Immature natural killer cell (primary cell): ENCODE measurements at places on chromosomes 11 and 22.

GRCh38 chr11:11213117-11213516 is 139.9 kb downstream of the CSNK2A3 start:
- no peak for DNase-seq

DNA sequence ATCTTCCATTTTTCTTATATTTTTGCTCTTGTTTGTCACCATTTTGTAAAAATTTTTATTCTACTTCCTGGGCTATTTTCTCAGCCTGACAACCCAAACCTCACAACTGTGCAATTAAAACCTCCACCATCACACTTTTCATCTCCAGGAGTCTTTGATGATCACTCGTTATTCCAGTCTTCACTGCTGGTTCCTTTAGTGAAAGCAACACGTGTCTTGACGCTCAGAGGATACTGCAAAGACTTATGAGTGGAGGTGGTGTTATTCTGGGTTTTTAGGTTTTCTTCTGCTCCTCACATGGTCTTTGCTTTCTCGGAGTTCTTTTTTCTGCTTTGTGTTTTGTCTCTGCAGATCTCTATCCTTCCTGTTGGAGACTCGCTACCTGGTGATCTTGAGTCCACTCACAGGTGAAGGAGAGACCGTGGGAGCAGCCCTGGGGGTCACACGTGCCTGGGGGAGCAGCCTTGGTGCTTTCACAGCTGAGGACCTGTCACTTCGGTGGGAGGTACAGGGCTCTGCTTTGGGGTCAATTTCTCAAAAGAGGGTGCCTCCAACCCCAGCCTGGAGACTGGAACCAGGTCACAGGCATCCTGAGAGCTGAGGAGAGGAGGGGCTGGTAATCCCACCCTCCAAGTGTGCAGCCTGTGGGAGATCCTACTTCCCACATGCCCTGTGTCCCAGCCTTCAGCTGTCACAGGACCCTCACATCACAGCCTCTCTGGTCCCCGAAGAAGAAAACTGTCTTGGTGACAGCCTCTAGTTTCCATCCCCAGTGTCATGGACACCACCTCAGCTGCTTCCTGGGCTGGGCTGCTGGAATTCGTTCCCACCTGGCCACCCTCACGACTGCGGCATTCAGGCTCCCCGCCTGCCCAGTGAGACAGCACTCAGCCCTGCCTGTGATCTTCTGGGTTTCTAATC is 11.0 kb downstream of the SULT4A1 start:
- no peak for DNase-seq

GRCh38 chr22:50112151-50113118 is 22.6 kb downstream of the MOV10L1 start:
- DNase-seq = peak; percentile 46

DNA sequence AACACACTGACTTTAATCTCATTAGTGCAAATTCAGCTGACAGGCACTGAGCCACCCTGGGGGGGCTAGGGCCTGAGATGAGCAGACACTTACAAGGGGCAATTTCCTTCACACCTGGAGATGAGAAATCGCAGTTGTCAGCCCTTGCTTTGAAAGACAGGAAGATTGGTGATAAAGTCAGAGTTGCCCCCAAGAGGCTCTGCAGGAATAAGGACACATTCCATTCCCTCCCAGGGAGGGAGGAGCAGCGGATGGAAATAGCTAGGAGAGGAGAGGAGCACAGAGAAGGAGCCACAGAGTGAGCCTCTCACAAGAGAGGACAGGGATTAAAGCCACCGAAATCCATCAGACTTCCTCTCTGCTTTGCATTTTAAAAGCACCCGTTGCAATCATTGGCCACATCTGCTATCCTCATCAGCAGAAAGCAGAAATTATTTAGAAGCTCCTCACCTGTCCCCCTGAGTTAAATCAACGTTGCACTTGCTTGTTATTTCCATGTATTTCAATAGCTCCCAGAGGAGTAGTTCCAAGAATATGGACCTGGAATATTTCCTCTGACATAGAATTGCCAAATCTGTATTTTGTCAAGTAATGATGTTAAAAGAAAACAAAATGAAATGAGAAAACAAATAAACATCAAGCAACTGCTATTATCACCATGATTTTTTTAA is 213.7 kb downstream of the BARX2 start:
- DNase-seq = no peak

DNA sequence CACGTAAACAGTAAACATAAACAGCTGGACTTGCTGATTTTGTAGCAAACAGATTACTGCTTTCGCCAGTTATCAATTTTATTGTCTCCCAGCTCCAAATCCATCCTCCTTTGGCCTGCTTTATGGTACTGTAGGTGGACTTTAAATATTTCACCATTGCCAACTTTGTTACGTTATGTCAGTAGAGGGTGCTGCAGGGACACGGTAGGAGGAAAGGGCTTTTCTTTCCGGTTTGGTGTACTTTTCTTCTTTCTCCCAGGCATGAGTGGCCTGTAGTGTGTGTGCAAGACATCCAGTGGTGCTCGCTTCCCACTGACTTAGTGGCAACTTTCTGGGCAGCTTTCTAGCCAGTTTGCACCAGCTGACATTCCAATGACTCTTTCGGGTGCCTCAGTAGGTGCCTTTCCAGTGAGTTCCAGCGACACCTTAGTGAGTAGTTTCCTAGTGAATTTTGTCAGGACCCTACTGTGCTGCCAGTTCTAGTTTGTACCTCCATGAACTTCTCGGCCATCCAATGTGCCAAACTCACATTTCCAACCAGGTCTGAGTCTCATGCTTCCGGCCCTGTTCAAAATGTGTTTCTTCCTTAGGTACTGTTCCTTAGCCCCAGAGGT is 267.6 kb upstream of the TENM4 start:
- no peak for DNase-seq

DNA sequence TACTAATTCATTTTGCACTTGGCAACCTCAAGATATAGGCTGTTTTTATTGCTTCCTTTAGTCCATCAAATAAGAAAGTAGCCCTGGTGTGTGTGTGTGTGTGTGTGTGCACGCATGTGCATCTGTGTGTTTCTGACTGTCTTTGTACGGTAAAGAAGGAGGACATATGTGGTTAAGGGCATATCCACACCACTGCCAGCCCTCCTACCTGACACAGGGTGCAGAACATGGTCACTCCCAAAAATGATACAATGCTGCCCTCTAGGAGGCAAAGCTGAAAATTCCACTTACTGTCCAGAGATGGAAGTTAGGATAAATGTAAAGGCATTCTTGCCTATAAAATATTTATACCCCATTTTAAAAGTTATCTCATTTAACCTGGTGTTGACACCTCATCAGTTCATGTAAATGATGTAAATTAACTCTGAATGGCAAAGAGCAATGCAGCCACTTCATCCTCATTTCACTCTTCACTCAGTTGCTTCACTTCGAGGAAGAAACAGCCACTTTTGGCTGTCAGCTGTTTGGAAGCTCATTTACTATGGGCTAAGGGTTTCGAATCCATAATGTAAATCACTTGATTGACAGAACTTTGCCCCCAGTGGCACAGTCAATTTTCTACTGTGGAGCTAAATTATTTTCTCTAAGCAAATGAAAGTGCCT is 83.1 kb upstream of the MTNR1B start:
- DNase-seq = no peak

- no peak for DNase-seq
These were observed 4.0 kb downstream of the OR52K2 start for GRCh38 chr11:4453118-4453517.

GRCh38 chr22:41582694-41583093 is 6.9 kb downstream of the PMM1 start:
- no peak for DNase-seq

DNA sequence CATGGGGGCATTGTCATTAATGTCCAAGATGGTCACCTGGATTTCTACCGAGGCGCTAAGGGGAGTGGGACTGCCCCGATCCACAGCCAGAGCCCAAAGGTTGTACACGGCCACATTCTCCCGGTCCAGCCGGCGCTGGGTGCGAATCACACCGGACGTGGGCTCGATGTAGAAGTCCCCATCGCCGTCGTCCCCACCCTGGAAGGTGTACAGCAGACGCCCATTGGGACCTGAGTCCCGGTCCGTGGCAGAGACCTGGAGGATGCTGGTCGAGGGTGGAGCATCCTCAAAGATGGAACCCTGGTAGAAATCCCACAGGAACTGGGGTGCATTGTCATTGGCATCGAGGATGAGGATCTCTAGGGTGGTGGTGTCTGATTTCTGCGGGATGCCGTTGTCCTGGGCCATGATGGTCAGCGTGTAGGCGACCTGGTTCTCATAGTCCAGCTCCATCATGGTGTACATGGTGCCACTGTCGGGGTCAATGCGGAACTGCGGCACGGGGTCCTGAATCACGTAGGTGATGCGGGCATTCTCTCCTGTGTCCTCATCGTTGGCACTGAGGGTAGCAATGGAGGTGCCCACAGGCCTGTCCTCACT is 3.1 kb downstream of the CELSR1 start:
- DNase-seq = no peak

GRCh38 chr11:68282141-68282860 is 10.5 kb upstream of the C11orf24 start:
- peak; percentile 40 for DNase-seq

DNA sequence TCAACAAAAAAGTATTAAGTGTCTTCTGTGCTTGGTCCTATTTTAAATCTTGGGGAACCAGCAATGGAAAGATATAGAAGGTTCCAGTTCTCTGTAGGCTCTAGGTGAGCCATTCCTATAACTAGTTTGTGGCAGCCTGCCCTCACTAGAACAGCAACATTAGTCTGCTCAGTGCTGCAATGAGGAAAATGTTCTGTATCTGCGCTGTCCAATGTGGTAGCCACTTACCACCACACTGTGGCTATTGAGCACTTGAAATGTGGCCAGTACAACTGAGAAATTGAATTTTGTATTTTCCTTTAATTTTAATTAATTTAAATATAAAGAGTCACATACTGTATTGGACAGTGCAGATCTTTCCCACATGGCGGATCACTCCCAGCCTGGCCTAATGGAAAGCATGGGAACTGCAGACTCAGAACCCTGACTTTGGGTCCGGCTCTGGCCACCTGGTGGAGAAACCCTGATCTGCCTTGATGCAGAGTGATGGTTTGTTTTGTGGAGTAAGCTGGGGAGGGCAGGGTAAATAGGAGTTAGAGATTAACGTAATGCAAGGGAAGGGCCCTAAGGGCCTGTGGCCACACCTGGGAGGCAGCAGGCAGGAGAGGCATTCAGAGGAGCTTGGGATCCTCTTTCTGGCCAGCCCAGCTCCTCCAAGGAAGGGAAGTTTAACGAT is 101.0 kb downstream of the ME3 start:
- DNase-seq = peak; percentile 9

DNA sequence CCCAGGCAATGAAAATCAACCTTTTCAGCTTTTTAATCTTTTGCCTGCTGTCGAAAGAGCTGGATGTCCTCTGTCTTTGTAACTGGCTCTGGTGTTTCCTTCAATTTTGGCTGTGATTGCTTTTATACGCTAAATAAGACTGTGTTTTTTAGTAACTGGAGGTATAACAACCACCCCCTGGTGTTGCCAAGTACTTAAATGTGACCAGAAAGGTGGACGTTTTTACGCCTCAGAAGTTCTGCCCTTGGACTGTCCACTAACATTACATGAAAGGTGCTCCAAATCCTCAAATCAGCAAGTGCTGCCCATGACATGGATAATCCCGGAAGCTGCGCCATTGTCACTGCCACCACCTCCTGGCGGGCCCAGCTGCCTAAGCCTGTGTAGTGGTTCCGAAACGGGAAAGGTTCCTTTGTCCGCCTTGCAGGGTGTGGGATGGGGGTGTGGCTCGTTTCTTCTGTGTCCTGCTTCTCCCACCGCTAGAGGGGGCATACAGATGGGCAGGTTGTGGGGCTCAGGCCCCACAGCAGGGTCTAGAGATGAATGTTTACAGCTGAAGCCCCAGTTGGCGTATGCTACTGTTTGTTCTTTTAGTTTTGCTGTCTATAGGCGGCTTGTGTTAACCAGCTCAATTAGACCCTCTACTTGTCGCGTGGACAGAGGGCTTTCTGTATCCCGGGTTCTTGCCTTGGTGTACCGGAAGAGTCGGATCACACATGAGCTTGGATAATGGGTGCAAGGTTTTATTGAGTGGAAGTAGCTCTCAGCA is 82.2 kb upstream of the SEPTIN5 start:
- no peak for DNase-seq

DNA sequence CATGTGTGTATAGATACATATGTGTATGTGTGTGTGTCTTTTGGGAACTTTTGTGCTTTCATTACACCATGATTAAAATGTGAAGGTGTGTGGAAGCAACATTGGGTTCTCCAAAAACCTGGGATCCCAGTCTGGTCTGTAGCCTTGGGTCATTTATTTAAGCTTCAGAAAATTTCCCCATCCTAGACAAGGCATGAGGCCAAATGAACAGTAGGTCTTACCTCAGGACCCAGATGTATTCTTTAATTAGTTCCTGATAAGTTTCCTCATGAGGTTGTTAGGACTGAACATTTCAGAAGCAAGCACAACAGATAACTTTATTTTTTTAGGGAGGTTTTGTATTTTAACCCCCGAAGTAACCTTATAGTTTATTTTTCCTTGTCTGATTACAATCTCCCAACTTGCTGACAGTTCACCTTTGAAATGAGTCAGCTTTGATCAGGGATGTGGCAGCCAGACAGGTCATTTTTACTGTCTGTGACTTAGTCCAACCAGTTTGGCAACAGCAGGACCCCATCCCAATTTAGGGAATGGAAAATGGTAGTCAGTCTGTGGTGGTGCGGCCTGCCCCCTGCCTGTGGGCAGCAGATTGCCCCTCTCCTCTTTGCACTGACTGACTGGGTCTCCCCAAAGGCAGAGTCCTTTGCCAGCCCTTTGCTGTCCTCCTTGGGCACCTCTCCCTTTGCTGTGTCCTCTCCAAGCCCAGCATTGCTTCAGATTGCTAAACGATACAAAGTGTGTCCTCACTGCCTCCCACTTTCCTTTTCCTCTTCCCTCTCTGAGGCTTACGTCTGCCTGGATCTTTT is 88.3 kb downstream of the NAV2 start:
- no peak for DNase-seq

DNA sequence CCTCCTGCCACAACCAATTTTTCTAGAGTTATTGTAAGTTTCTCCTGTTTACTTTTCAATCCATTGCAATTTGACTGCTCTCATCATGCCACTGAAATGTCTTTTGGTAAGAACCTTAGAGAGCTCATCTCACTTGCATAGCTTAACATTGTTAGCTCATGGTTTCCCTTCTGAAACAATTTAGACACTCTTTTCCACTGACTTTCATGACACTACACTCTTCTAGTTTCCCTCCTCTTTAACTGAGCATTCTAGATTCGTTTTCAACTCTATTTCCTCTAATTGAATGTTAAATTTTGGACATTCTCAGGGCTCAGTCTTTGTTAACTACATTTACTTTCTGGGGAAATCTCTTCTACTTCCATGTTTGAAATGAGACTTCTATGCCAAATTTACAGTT is 369.1 kb downstream of the JRKL start:
- no peak for DNase-seq

- DNase-seq = no peak
These were observed 114.8 kb downstream of the SNX19 start for GRCh38 chr11:130801333-130802122.

- no peak for DNase-seq
These were observed 463.3 kb downstream of the SOX6 start for GRCh38 chr11:15893080-15893492.

DNA sequence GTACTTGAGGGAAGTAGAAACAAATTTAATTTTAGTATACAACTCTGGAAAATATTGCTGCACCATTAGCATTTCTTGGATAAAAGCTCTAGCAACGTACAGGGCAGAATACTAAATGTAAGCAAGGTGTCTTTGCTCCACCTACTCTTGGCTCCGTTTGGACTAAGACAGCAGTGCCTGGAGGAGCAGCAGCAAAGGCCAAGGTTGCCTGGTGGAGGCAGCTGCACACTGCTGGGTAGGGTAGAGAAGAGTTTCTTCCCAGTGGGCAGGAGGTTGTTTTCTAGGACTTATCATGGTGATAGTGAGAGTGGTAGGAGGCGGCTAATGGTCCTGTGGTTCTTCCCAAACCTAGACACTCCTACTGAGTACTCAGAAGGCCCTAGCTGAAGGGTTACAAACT is 2.2 kb upstream of the OR8D4 start:
- no peak for DNase-seq

- peak; percentile 74 for DNase-seq
These were observed at the start of gene MICALL1 for GRCh38 chr22:37905534-37906363. Gene MICALL1 (plus strand): TSS chr22:37906297. CDS start chr22:37906423, 126 bp downstream.
